ENCODE measurements at places on chromosomes 2 and 18. TPM values are rescaled to one million over a fixed set of nuclear protein-coding genes. Genes with fewer than 3 reads are reported as not detected.

Gene AQP12A
- total RNA-seq = 29.6 TPM

Gene CIDEA
- total RNA-seq = not detected

Gene BCL11A
- 16.2 TPM for total RNA-seq

Gene ATP6V1C2
- not detected for total RNA-seq
